NCI-H510A treated with DMSO at 0.1 percent for 48 hours (cell line): ENCODE measurements at places on chromosomes 6 and 20.

- no peak for DNase-seq
Observed at GRCh38 chr6:45606831-45607400, 229.2 kb upstream of the SUPT3H start.

GRCh38 chr6:167238146-167238693 lies 52.9 kb upstream of the UNC93A start:
- peak; percentile 16 for DNase-seq

- no peak for DNase-seq
Observed at GRCh38 chr6:160088069-160088783, 33.4 kb upstream of the SLC22A1 start.

DNA sequence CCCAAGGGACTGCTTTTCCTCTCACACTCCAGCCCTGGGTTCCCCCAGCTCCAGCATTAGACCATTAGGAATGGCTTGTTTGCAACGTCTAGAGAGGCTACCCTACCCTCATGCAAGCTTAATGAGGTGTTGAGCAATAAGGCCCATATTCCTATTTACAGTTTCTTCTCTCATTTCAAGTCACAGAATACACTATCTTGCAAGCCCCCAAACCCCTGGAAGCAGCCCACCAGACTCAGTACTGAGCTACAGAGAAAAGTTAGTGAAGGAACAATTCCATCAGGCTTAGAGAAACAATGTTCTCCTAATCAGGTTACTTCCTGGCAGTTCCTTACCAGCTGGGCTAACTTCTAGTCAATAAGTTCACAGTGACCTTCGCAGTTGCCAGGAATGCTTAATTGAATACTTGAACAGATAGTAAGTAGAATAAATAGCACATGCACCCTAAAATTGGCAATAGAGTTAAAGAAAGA lies 606.5 kb upstream of the NOX3 start:
- DNase-seq, result no peak

DNA sequence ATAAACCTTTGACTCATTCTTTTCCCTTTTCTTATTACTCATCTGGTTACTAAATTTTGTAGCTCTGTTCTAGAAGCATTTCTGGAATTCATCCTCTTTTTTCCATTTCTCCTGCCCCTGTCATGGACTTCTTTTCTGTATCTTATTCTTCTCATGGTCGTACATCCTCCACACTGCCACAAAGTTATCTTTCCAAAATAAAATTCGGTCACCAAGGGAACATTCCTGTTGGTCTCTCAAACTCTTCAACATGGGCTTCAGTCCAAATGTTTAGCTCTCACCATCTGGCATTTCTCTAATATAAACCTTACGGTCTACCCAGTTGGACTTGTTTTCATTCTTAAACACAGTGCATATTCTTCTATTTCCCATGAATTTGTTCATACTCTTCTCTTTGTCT lies 428.8 kb upstream of the ID4 start:
- no peak for DNase-seq

- no peak for DNase-seq
Observed at GRCh38 chr6:4446982-4447381, 311.6 kb upstream of the ECI2 start.

DNA sequence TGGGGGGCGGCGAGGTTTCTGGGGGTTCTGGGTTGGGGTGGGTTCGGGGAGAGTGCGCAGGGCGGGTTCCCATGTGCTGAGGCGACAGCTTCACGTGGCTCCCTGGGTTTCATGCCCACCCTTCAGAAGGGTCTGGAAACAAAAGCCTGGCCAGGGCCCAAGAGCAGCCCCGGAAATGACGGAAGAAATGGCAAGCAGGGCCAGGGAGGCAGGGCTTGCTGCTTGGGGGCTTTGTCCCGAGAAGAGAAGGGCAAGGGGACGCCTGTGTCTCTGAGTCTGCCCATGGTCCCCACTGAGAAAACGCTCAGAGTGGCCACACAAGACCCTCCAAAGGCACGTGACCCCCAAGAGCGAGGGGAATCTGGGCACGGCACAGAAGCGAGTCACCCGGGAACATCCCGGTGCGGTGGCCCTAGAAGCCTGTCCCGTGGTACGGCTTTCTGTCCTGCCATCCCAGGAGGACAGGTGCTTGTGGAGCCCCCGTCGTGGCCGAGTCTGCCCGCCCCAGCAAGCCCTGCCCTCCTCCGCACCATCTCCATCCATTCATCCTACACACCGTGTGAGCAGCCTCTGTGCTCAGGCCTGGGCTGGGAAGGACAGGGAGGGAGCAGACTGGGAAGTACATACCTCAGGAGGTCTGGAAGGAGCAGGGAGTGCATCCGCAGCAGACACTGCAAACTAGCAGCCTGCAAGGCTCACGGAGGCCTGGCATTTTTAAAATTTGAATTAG lies 9.0 kb downstream of the NPEPL1 start:
- no peak for DNase-seq

DNA sequence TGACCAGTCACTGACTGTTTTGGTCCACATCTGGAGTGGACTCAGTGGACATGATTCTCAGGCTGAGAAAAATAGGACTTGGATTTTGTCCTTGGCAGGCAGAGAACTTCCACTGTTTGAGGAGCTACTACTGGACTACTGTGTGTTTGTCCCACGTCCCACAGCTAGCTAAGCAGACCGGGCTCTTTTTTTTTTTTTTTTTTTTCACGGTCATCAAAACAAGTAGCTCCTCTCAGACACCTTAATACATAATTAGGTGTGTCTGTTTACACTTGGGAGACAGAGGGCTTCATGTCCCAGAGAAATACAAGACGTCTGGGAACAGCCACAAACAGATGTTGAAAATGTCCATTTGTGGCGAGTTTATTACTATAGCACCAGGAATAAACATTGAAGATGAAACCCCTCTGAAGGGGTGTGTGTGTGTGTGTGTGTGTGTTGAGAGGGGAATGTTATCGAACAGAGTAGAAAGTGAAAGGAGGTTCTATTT lies 155.0 kb upstream of the SUPT3H start:
- DNase-seq, result no peak

GRCh38 chr6:75211920-75212590 lies 6.2 kb upstream of the COL12A1 start:
- DNase-seq, result no peak

DNA sequence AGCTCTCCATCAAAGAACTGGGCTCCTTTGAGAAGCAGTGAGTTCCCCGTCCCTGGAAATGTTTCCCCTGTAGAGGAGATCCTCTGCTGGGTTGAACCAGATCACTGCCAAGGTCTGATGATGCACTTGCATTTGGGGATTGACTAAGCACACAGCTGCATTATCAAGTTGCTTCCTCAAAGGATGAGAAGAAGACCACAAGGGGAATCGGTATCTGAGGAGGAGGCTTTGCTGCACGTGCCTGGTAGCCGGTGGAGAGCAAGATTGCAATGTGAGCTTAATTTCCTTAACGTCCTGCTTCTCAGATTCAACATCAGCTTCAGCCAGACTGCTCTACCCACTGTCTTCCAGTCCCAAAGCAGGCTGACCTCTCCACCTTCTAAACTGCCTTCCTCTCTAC lies 128.8 kb upstream of the STMND1 start:
- no peak for DNase-seq

GRCh38 chr6:31246051-31246521 lies 25.8 kb downstream of the HLA-C start:
- no peak for DNase-seq

DNA sequence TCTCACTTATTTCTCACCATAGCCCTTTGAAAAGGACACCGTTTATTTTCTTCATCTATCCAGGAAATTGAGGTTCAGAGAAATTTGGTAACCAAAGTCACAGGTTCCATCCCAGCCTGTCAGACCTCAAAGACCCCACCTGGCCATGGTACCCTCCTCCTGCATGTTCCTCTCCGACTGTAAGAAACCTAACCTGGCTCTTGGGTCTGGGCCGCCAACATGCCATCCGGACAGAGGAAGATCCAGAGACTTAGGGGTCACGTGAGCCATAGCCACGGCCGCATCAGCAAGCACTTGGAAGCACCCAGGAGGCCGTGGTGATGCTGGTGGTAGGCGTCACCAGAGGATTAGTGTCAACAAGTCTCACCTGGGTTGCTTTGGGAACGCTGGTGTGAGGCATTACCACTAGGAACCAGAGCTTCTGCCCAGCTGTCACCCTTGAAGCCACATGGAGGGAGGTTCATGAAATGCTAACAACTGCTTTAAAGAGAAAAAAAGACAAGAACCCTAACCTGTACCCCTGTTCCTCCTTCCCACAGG lies 177.1 kb downstream of the EYA2 start:
- DNase-seq, result no peak

DNA sequence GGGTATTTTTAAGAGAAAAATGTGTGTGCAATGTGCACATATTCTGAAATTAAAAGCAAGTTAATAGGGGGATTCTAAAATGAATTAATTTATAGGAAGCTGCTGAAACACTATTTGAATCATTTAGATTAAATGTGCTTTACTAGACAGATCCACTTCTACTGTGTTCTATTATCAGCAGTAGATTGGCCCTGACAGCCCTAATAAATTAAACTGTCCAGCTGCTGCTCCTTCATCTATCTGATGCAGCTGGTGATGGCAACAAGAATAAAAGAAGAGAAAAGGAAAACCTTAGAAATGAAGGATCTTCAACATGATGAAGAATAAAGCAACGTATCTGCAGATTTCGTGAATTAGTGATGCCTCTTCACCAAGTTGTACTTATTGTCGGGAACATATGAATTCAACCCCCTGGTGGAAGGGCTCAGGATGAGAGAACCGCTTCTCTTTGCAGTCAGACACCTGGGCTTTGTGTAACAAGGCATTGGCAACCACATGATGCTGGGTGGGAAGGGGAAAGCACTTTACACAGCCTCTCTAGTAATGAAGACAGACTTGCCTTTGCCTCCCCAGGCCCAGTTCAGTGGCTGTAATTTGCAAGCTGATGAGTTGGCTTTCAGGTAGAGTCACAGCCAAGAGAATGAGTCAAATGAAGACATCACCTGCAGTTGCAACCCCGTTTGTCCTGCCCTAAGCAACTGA lies 94.4 kb downstream of the LAMP5 start:
- no peak for DNase-seq

DNA sequence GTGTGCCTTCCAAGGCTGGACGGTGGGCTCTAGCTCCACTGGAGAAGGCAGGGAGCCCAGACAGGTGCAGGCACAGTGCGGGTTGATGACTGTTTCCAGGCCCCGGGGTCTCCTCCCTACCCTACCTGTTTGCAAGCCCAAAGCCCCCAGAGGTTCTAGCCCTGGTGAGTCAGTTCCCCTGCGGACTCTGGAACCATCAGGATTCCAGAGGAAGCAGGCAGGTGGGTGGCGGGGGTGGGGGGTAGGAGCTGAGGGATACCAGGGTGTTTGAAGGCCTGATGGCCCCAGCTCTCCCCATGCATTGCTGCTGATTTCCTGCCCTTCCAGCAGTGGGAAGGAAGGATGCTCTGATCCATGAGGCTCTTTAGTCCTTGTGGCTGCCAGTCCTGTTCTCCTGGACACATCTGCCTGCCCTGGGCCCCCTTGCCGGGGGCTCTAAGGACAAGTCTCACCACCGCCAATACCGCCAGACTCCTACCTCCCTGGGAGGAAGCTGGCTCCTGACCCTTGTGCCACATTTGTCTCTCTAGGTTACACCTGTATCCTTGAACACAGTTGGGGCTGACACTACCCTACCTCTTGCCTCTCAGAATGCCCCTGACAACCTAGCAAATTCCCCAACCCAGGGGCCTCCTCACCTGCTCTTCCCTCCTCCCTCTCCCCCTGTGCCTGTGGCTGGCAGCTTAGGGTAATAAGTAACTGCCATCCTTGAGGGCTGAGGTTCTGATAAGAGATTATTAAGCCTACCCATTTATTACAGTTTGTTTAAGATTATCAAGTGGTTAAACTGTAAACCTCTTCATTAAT lies 21.7 kb downstream of the KCNK5 start:
- no peak for DNase-seq

GRCh38 chr6:54254886-54255285 lies 53.4 kb upstream of the TINAG start:
- DNase-seq, result no peak

- no peak for DNase-seq
Observed at GRCh38 chr6:111604259-111605099, 1.2 kb downstream of the TRAF3IP2 start.

DNA sequence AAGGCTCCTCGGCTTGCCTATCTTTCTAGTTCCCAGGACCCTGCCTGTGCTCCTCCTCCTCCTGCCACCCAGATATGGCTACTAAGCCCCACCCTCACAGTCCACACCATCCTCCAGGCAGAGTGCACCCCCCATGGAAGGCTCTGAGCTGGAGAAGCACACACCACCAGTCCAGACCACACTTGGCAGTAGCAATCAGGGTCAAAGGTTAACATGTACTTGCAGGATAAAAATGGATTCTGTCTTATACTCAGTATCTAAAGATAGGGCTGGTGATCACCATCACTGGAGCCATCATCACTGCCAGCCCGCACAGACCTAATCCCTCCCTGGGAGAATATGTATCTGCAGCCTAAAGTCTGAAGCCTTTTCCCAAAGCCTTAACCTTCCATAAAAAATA lies 83.4 kb downstream of the PRKN start:
- DNase-seq, result no peak

DNA sequence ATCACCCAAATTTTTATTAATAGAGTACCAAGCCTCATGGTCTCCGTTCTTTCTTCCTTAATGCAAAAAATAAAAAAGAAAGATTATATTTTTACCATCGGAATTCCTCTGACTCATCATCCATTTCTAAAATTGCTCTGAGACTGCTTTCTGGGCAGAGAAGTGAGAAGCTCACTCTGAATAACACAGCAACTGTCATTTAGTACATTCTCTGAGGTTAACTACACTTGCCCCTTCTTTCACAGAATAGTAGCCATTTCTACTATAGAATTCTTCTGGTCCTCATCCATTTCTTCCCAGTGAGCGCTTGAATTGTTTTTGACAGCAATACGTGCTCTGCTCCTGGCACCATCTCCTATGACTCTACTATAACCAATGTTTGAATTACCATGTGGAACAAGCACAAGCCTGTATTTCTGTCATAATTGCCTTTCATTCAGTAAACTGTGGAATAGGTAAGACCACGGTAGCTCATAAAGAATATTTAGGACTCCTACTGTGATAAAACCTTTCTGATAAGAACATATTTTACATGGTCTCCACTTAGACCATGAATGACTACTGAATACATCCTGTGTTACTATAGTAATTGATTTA lies 435.5 kb upstream of the NRSN1 start:
- DNase-seq, result no peak

DNA sequence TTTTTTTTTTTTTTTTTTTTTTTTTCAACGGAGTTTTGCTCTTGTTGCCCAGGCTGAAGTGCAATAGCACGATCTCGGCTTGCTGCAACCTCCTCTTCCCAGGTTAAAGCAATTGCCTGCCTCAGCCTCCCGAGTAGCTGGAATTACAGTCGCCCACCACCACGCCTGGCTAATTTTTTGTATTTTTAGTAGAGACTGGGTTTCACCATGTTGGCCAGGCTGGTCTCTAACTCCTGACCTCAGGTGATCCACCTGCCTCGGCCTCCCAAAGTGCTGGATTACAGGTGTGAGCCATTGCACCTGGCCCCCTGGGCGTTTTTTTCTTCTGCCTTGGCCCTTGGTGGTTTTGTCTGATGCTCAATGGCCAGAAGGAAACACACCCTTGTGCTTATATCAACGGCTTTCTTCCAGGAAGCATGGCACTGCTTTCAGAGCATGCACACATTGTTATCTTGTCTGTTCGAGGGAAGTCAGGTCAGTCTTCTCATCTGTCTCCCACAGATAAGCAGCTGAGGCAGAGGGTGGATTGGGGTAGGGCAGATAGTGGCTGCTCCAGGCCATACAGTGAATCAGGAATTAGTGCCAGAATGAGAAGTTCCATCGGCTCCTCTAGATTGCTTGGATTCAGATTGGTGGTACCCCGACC lies 203.1 kb downstream of the TSHZ2 start:
- no peak for DNase-seq
